ENCODE measurements at places on chromosomes 4 and X. TPM values are rescaled to one million over a fixed set of nuclear protein-coding genes. Genes with fewer than 3 reads are reported as not detected.

Gene TLL1
- not detected for total RNA-seq

DNA sequence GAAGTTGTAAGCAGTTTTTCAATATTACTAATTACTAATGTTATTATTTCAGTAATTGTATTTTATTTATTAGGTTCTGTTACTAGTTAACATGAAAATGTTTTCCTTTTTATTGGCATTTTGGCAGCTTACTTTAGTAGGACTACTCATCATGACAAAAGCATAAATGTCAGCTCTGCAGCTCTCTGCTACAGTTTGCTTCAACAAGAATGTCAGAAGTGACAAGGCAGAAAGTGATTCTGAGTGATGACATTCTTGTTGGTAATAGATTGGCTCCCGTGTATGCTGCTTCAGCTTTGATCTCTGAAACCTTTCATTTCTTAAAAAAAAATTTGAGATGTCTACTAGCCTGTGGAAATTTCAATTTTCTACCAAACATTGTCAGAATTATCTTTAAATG is 1193.9 kb downstream of the FSTL5 start:
- H3K27me3 ChIP-seq: no peaks in the 10 kb centered on the region
- DNase-seq: no peak
- no peaks in the 10 kb centered on the region for H3K36me3 ChIP-seq
- no peaks in the 10 kb centered on the region for H3K4me1 ChIP-seq
- no peak overlapping the region for H3K4me3 ChIP-seq

DNA sequence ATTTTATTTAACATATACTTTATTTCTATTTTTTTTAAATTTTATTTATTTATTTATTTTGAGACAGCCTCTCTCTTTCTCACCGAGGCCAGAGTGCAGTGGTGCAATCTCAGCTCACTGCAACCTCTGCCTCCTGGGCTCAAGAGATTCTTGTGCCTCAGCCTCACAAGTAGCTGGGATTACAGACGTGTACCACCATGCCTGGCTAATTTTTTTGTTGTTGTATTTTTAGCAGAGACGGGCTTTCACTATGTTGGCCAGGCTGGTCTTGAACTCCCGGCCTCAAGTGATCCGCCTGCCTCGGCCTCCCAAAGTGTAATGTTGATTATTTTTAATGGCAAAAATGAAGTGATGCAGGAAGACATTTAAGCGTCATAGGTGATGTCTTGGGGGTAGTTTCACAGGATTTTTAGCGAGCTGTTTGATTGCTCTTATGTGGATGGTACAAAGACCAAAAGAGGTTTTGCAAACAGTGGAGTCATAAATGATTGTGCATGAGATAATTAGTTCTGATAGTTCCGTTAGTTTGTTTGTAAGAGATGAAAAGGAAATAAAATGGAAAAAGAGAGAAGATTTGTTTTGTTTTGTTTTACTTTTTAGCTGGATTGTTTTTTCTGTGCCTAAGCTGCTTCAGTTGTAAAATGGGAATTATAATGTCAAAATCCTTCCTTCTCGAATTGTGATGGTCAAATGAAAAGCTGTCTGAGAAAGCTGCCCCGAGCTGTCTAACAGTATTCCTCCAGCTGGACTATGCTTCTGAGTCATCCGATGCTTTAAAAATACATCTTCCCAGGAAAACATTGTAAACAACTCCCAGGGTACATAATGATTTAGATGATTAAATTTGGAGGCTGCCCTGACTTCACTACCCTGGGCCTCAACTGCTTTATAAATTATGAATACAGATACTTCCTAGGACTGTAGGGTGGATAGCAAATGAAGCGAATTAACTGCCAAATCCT is 14.7 kb downstream of the RHOH start:
- H3K27ac ChIP-seq: no peak overlapping the region
- H3K27me3 ChIP-seq: no peaks in the 10 kb centered on the region
- no peak overlapping the region for H3K4me3 ChIP-seq
- no peaks in the 10 kb centered on the region for H3K36me3 ChIP-seq
- peaks cover 4% of the 10 kb centered on the region for H3K4me1 ChIP-seq

- H3K27ac ChIP-seq: no peak overlapping the region
- no peak overlapping the region for H3K4me3 ChIP-seq
- no peaks in the 10 kb centered on the region for H3K36me3 ChIP-seq
- H3K4me1 ChIP-seq: peaks cover 4% of the 10 kb centered on the region
- no peaks in the 10 kb centered on the region for H3K27me3 ChIP-seq
- DNase-seq: no peak
Observed at GRCh38 chr4:87420276-87420830, 2.0 kb upstream of the NUDT9 start.

DNA sequence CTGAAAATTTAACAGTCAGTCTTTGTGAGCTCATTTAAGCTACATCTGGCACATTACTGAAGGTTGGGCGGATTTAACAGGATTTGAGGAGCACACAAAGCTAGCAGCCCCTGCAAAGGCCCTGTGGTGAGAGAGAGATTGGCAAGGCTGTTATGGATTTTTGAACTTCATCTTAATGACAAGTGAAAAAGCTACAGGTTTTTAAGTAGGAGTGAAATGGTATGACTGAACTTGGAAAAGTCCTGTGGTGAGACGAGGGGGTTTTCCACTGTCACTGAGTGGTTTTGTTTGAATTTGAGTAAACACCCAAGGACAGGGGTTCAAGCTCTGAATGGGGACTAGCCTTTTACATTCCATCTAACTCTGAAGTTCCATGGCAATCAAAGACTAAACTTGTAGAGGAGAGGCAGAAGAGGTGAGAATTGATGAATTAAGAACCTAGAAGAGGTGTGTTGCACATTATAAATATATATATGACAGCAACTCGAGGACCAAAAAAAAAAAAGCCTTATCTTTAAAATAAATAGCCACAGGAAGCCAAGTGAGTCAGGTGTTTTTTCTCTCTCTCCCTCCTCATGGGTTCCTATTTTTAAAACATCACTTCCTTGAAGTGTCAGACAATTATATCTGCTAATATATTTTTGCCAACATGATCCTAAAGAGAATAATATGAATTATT is 47.8 kb upstream of the CLNK start:
- H3K4me3 ChIP-seq: no peak overlapping the region
- DNase-seq: no peak
- peaks cover 2% of the 10 kb centered on the region for H3K27me3 ChIP-seq
- no peak overlapping the region for H3K27ac ChIP-seq
- no peaks in the 10 kb centered on the region for H3K36me3 ChIP-seq

Gene UCP1
- total RNA-seq: not detected

Gene COL25A1
- total RNA-seq: under 0.01 TPM

GRCh38 chr4:153366486-153366885 is 22.0 kb downstream of the MND1 start:
- no peak overlapping the region for H3K4me3 ChIP-seq
- no peak overlapping the region for H3K27ac ChIP-seq
- H3K4me1 ChIP-seq: no peaks in the 10 kb centered on the region
- no peak for DNase-seq
- no peaks in the 10 kb centered on the region for H3K36me3 ChIP-seq

DNA sequence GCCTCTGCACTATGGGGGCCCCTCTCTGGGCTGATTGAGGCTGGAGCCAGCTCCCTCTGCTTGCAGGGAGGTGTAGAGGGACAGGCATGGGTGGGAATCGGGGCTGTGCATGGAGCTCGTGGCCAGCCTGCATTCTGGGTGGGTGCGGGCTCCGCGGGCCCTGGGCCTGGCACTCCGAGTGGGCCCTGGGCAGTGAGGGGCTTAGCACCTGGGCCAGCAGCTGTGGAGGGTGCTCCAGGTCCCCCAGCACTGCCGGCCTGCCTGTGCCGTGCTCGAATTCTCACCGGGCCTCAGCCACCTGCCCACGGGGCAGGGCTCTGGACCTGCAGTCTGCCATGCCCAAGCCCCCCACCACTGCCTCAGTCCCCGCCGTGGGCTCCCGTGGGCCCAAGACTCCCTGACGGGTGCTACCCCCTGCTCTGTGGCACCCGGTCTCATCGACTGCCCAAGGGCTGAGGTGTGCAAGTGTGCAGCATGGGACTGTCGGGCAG is 681.2 kb downstream of the PDHA2 start:
- H3K4me3 ChIP-seq: no peak overlapping the region
- no peaks in the 10 kb centered on the region for H3K36me3 ChIP-seq
- DNase-seq: no peak
- H3K4me1 ChIP-seq: no peaks in the 10 kb centered on the region
- no peak overlapping the region for H3K27ac ChIP-seq

Gene IL13RA1
- 35.6 TPM for total RNA-seq

GRCh38 chr4:184819786-184820185 is 6.0 kb downstream of the ACSL1 start:
- no peaks in the 10 kb centered on the region for H3K27me3 ChIP-seq
- peaks cover 4% of the 10 kb centered on the region for H3K4me1 ChIP-seq
- no peak for DNase-seq
- H3K36me3 ChIP-seq: no peaks in the 10 kb centered on the region
- H3K27ac ChIP-seq: no peak overlapping the region

Gene FANCB
- total RNA-seq: 14.4 TPM

GRCh38 chrX:65273152-65273551 is 261.4 kb downstream of the LAS1L start:
- H3K27ac ChIP-seq: no peak overlapping the region
- no peaks in the 10 kb centered on the region for H3K36me3 ChIP-seq
- no peak overlapping the region for H3K4me3 ChIP-seq

DNA sequence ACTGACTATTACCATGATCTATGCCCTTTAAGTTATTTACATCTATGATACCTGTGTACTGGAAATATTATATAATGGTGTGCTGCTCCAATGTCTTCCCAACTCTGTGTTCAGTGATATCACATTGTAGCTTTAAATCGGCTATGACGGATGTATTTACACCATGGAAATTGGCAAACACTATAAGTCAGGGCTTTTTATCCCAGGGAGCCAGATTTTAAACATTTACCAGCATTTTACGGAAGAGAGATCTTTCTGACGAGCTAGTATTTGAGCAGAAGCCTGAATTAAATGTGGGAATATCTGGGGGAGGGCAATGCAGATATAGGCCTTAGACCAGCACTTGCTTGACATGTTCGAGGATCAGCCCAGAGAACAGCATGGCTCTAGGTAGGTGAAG is 7.7 kb upstream of the PGM2 start:
- no peak for DNase-seq
- H3K27ac ChIP-seq: no peak overlapping the region
- peaks cover 2% of the 10 kb centered on the region for H3K27me3 ChIP-seq

Gene SSX2
- not detected for total RNA-seq

DNA sequence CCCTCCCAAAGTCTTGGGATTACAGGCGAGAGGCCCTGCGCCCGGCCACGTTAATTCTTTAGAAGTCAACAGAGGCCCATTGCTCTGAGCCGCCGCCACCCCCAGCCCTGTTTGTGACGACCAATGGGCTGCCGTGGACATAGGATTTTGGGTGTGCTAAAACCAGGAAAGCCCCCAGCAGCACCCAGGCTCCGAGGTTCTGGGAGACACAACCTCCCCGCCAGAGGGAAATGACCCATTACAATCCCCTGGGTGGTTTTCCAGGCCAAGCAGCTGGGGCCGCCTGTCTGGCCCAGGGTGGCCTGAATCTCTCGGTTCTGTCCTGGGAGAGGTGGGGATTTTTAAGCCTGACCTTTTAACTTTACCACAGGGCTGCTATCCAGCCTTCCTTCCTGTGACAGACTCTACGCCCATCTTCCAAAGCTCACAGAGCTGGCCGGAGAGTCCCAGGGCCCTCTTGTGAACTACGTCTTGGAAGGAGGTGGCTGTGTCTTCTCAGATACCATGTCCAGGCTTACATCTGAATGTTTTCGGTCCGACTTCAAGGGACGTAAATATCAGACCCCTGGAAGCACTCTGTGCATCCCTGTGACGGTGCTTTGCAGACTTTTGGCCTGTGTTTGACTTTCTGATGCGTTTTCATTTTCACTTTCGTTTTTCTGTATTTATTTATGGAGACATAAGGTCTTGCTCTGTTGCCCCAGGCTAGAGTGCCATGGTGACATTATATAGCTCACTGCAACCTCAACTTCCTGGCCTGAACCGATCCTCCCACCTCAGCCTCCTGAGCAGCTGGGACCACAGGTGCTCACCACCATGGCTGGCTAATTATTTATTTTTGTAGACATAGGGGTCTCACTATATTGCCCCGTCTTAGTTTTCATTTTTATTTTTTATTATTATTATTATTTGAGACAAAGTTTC is 36.0 kb downstream of the P2RY8 start:
- H3K27me3 ChIP-seq: no peaks in the 10 kb centered on the region

GRCh38 chr4:113820108-113820507 is 58.6 kb upstream of the CAMK2D start:
- no peaks in the 10 kb centered on the region for H3K27me3 ChIP-seq
- DNase-seq: peak; percentile 31
- no peak overlapping the region for H3K4me3 ChIP-seq
- no peaks in the 10 kb centered on the region for H3K36me3 ChIP-seq
- H3K4me1 ChIP-seq: peaks cover 11% of the 10 kb centered on the region

- no peaks in the 10 kb centered on the region for H3K36me3 ChIP-seq
- no peak for DNase-seq
- no peak overlapping the region for H3K4me3 ChIP-seq
- peaks cover under 1% of the 10 kb centered on the region for H3K27me3 ChIP-seq
- no peaks in the 10 kb centered on the region for H3K4me1 ChIP-seq
Observed at GRCh38 chr4:1802151-1802715, 9.1 kb downstream of the FGFR3 start.

DNA sequence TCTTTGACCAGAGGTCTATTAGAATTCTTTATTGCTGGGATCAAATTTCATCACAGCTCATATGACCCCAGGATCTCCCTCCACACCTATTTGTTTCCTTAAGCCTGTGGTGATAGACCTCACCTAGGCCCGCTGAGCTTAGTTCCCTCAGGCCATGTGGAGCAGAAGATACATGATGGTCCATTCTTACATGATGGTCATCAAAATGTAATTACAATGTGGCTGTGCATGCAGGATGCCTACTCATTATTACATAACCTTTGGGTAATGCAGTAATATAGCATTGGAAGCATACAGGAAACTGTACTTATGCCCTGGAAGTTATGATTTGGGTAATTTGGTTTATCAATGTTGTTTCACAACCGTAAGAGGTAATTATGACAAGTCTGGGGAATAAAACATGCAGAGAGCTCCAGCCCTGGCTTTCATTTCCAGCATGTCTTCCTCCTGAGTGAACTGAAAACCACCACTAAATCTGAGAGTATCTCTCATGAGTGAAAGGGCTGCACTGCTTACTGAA is 67.0 kb upstream of the AGA start:
- DNase-seq: no peak
- H3K27me3 ChIP-seq: no peaks in the 10 kb centered on the region
- H3K36me3 ChIP-seq: no peaks in the 10 kb centered on the region

DNA sequence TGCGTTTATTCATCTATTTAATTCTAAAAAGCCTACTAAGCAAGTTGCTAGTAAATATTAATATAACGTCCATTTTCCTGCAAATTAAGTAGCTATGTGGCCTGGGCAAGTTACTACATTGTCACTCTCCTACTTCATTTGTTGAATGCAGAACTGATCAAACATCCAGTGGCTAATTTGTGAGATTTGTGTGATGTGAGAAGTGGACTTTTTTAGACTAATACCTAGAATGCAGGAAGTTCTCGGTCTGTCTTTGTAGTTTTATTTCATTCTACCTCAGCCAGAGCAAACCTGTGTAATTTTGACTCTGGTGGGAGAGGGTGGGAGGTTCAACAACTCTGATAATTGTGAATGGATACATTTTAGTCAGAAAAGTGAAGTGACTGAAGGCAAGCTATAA is 840 bp downstream of the GUF1 start:
- H3K27me3 ChIP-seq: no peaks in the 10 kb centered on the region
- peak overlapping the region; percentile 57 for H3K4me3 ChIP-seq
- peak overlapping the region; percentile 90 for H3K27ac ChIP-seq
- H3K36me3 ChIP-seq: peaks cover 4% of the 10 kb centered on the region

All from IMR-90 (cell line).